Fibroblast of upper back skin (primary cell): ENCODE measurements at places on chromosomes 12 and 14.

DNA sequence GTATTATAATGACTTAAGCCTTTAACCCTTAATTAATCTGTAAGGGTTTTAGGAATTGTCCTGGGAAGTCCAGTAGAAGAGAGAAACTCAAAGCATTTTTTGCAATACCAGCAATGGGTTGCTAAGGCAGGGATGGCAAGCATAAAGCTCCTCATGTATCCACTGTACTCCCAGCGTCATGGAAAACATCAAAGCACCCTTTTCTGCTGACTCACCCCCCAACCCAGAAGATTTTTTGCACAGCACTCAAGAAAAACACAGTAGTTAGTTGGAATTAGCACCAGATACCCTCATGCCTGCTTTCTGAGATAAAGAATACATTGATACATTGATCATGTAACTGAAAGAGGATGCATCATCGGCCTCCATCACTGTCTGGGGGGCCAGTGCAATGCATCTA is 199.1 kb upstream of the CNOT2 start:
- DNase-seq = peak; percentile 64

DNA sequence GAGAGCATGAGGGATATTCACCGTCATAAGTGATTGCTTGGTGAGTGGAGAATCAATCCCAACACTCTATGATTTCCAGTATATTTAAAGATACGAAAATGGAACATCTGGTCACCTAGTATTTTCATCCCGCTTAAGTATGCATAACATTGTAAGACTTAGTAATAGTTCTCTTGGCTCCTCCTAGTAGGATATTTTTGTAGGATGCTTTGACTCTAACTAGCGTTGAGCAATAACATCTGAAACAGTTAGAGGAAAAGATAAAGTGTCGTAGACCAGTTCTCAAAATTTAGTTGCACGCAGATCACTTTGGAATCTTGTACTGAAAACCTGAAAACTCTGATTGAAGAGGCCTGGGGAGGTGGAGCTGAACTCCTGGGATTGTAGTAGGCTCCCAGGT is 7.6 kb downstream of the SAMD4A start:
- peak; percentile 26 for DNase-seq

GRCh38 chr14:65103150-65103760 is 938 bp upstream of the MAX start:
- DNase-seq = peak; percentile 42

GRCh38 chr14:77158175-77158881 is 16.7 kb upstream of the ZDHHC22 start:
- peak; percentile 70 for DNase-seq

DNA sequence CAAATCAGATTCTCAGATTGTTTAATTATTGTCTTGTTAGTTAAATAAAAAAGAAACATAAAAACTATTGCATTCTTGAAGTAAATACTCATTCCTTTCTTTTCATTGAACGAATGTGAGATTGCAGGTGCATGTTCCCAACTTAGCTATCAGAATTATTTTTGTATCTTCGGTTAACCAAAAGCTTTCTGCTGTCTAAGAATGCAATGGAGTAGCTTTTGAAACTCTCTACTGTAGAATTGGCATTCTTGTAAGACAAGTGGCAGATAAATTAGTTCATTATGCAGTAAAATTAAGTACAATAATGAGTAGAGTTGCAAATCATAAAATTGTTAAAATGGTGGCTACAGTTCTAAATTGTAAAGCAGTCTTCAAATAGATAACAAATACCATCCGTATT is 298.1 kb downstream of the ACSS3 start:
- no peak for DNase-seq
